Left renal pelvis (tissue), 4 donors: ENCODE measurements at places on chromosomes 2 and 18. TPM values are rescaled to one million over a fixed set of nuclear protein-coding genes. Genes with fewer than 3 reads are reported as not detected.

- no peak for DNase-seq
Measured at GRCh38 chr2:9302755-9303154, 96.1 kb downstream of the ASAP2 start.

GRCh38 chr18:52227536-52227935 is 112.5 kb upstream of the DCC start:
- DNase-seq = no peak

DNA sequence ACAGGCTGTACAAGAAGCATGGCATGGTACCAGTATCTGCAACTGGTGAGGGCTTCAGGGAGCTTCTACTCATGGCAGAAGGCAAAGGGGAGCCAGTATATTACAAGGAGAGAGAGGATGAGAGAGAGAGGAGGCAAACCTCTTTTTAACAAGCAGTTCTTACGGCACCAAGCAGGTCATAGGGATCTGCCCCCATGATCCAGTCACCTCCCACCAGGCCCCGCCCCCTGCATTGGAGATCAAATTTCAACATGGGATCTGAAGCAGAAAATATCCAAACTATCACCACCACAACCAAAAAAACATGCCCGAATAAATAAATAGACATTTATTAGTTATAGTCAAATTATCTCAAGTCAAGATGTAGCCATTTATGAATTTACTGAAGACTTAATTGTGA is 14.5 kb upstream of the SLC35F5 start:
- no peak for DNase-seq

GRCh38 chr2:135657806-135658582 is 83.7 kb upstream of the UBXN4 start:
- no peak for DNase-seq

- no peak for DNase-seq
Measured at GRCh38 chr2:161115605-161116380, 44.4 kb upstream of the TANK start.

The LYPD6B gene
- polyA plus RNA-seq = 30.3 TPM

The PLEK gene
- polyA plus RNA-seq = 7.6 TPM

The OTOF gene
- 0.10 TPM for polyA plus RNA-seq

The BMP10 gene
- not detected for polyA plus RNA-seq
